ENCODE measurements at places on chromosomes 3 and 15. TPM values are rescaled to one million over a fixed set of nuclear protein-coding genes. Genes with fewer than 3 reads are reported as not detected.

TAGLN3 gene
- total RNA-seq, result not detected

CX3CR1 gene
- total RNA-seq, result not detected

CHRFAM7A gene
- total RNA-seq, result 0.21 TPM

DNA sequence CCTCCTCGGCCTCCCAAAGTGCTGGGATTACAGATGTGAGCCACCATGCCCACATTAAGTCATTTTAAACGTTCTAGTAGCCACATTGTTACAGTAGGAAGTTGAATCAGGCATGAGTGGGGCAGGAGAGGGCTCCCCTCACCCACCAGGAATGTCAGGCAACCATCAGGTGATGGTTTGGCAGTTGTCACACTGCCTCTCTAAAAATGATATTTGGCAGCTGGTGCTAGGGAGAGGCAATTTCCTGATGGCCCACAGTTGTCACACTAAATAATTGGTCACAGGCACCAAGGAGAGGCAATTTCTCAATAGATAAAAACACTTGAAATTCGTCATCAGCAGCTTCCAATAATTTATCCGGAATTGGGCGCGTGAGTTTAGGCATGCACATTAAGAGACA is 79.2 kb upstream of the ABHD2 start:
- DNase-seq, result no peak

DNA sequence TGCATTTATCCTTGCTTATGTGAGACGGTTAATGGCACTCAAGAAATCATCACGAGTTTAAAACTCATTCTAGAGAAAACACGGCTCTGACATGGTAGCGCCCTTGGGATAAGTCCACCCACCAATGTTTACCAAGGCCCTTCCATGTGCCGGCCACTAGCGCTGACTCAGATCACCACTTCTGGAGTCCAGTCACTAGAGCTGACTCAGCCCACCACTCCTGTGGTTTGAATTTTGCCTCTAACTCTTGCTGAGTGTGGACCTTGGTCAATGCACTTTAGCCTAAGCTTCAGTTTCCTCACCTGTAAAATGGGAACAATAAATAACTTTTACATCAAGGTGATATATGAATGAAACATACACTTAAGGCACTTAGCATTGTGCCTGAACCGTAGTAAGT is 358.4 kb upstream of the PROK2 start:
- no peak for DNase-seq

DNA sequence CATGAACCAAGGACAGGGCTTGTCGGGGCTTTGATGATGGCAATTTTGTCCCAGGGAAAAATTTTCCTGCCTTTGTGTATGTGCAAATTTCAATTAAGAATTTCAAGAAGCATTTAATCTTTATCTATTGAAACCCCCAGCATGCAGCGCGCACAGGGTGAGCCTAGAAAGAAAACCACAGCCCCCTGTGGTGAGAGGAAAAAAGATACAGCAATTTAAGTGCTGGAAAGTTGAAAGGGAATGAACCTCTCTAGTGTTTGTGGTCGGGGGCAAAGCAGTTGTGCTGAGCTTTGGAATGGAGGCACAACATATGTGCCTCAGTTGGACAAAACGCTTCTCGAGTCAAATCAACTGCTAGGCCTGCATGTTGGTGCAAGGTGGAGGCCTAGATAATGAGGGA is 111.8 kb upstream of the C15orf61 start:
- DNase-seq, result no peak

CILP gene
- total RNA-seq, result 1.8 TPM

DNA sequence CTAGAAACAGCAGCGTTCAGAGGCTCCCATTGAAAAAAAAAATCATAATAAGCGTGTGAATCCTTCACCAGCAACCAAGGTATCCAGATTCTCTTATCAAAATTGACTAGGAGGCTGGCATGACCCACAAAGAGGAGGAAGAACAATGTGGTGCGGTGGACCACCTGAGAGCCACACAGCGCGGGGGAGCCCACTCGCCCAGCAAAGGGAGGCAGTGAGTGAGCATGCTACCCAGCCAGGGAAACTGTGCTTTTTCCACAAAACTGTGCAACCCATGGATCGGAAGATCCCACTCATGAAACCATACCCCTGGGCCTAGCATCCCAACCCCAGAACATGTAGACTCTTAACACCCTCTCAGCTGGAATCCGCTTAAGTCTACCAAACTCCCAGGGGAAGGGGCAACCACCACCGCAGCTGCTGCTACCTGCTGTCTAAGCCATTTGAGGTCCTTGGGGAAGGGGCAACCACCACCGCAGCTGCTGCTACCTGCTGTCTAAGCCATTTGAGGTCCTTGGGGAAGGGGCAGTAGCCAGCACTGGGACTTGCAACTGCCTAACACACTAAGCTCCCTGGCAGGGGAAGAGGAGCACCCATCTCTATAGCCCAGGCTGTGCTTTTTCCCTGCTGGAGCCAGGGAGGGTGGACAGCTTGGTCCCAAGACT is 102.8 kb upstream of the CLDN18 start:
- no peak for DNase-seq

FANCD2OS gene
- total RNA-seq, result not detected

DNA sequence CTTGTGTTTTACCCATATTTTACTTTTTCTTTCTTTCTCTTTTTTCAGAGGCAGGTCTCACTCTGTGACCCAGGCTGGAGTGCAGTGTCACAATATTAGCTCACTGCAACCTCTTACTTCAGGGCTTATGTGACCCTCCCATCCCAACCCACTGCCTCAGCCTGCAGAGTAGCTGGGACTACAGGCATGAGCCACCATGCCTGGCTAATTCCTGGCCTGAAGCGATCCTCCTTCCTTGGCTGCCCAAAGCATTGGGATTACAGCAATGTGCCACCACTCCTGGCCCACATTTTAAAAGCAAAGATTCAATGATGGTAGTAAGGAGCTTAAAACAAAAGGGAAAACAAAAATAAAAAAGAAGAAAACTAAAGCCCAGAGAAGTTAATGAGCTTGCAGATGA is 11.1 kb upstream of the CDV3 start:
- no peak for DNase-seq

- no peak for DNase-seq
Observed at GRCh38 chr3:46349484-46350261, 4.2 kb upstream of the CCR2 start.

DNA sequence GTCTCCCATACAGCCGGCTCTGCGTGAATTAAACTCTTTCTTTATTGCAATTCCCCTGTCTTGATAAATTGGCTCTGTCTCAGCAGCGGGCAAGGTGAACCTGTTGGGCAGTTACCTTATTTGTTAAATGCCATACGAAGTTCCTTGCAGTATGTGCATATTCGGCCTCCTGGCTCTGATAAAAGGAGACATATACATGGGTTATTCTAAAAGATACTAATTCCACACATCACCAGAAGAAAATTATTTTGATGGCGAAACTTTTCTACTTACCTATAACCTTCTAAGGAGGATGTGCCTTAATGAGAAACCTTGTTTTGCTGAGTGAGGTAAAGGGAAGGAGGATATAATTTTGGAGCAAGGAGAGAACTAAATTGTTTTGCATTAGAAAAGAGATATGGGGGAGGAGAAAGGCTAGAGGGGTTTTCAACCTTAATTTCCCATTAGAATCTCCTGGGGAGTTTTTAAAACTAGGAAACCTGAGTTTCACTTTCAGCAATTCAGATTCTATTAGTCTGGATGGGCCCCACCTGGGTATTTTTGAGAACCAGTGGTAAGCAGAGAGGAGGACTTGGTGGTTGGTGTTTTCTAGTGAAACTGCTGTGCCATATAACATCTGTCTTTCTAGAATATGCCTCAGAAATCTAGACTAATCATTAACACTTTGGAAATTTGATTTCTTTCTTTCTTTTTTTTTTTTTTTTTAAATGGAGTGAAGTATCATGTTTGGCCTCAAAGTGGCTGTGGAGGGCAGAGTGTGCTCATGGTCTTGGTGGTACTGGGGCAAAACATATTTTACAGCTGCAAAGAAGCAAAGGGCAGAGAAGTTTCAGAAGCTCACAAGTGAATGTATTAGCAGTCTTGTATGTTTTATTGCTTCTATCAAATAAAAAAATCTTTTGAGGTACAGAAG is 23.0 kb downstream of the NANOGP8 start:
- DNase-seq, result no peak

TGM5 gene
- not detected for total RNA-seq

- peak; percentile 72 for DNase-seq
Observed at GRCh38 chr3:99960941-99961340, 143.3 kb downstream of the CMSS1 start.

DNA sequence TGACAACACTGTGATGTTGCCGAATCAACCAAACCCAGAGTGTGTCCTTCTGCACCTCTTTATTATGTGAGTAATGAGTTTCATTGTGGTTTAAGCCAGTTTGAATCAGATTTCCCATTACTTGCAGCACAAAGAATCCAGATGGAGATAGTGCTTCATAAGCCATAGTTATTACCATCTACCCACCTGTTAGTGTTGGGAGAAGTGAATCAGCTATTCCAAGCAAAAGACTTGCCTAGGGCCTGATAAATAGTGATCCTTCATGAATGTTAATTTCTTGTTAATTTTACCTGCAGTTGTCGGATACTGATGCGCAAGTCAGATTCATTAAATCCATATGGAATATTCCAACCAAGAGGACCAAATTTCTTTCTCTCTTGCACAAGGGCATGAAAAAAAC is 21.7 kb upstream of the ASB14 start:
- no peak for DNase-seq

- no peak for DNase-seq
Observed at GRCh38 chr3:121604759-121605158, 11.6 kb downstream of the FBXO40 start.

GRCh38 chr3:61882253-61882652 is 320.9 kb downstream of the PTPRG start:
- DNase-seq, result no peak

DNA sequence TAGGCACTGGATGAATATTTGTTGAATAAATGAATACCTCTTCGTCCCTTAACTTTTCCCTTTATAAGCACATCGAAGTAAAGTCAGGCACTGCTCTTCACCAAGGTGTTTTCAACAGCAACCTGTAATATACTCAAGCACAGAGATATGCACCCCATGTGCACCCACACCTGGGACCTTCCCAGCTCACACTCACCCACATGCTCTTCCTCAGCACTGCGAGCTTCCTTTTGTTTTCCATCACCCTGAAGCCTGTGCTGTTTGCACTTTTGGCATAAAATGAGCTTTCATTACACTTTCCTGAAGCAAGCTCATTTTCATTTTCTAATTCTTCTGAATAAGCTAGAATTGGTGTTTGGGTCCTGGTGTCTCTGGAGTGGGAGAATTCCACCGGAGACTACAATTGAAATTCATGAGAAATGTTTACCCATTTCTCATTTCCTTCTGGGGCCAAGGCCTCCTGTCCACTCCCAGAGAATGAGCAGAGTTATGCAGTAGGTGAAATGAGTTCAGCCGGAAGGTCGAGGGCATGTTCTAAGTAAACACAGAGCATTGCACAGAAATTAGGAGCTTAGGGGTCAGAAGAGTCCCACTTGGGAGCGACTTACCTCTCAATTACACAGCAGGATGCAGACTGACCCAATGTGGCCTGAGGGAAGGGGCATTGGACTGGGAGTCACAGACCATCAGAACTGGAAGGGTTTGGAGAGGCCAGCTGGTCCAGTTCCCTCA is 15.0 kb downstream of the MASP1 start:
- DNase-seq, result no peak
